ENCODE measurements at places on chromosomes 5 and 9. TPM values are rescaled to one million over a fixed set of nuclear protein-coding genes. Genes with fewer than 3 reads are reported as not detected.

DNA sequence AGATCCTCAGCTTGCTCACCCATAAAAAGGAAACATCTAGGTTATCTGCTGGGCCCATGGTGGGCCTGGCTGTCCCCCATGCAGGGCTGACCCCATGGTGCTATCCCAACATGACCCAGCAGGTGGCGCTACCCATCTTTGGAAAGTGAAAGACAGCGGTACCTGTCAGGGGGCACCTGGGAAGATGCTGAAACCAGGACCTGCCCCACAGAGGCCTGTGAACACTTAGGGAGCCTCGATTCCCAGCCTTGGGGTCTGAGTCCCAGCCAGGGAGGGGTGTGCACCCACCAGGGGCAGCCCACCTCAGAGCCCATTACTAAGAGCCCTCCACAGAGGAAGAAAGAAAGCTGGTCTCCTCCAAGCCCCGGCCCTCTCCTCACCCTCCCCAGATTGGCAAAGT, 46.6 kb upstream of the IPPK start:
- DNase-seq, result peak; percentile 57

The EPB41L4A gene
- 8.3 TPM for total RNA-seq

The ORM2 gene
- total RNA-seq, result not detected

- no peak for DNase-seq
Observed at GRCh38 chr5:30878296-30878695, 315.2 kb upstream of the CDH6 start.

The FAM193B gene
- total RNA-seq, result 14.0 TPM

DNA sequence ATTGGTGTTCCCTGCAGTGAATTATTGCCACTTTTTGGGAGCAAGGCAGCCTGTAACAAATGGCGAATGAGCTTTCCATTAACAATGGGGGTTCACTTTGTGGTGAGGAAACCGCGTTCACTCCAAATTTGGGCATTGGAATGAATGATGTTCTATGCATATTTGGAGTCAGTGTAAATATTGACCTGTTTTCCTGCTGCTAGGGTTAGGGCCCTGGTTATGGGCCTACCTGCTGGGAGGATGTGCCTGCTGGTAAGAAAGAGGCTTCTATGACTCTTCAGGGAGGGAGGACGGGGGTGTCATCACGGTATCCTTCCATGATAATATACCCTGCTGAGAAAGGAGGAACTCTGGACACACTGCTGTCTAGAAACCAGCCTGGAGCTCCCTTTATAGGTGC, 29.0 kb downstream of the C9orf50 start:
- no peak for DNase-seq

DNA sequence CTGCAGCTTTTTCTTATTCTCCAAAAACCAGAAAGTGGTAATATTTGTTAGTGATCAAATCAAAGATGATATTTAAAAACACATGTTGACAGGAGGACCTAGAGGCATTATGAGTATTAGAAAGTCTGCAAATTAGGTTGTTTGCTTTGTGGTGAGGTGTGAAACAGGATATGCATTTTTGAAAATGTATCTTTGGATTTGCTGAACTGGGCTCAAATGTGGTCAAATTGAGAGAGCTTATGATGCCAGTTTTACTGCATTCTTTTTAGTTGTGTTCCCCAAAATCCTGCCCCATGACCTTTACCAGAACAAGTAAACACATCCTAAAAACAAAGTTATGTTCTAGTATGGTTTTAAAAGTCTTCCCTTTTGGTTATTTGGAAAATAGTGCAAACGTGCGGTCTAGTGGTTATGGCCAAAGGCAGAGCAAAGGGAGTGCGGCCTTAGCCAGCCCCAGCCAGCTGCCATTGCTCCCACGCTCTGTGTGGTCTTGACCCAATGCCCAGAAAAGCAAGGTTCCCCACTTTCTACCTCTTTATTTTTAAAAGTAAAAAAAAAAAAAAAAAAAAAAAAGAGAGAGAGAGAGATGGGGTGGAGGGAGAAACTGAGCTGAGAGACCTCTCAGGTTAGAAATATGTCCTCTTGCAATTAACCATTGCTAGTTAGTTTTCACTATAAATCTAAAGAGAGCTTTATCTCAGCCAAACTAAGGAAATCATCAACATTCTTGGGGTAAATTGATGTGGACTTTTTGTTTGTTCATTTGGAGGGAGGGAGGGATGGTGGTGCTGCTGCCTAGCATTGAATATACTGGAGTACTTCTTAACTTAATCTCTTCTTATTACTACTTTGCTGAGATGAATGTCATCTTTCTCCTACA, 176.6 kb downstream of the ARHGAP26 start:
- no peak for DNase-seq

The DEPDC1B gene
- total RNA-seq, result 2.1 TPM

- DNase-seq, result no peak
Observed at GRCh38 chr5:157303667-157304327, 37.9 kb downstream of the CYFIP2 start.

DNA sequence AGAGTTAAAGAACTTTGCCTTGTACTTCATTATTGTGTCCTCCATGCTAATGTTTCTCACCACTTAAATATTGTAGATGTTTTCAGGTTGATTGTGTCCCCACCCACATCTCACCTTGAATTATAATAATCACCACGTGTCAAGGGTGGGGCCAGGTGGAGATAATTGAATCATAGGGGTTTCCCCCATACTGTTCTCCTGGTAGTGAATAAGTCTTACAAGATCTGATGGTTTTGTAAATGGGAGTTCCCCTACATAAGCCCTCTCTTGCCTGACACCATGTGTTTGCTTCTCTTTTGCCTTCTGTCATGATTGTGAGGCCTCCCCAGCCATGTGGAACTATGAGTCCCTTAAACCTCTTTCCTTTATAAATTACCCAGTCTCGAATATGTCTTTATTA, 248.3 kb downstream of the FBXL7 start:
- DNase-seq, result peak; percentile 70

The ROR2 gene
- 0.13 TPM for total RNA-seq

The ALDOB gene
- not detected for total RNA-seq

GRCh38 chr5:178785999-178786398, 55.5 kb upstream of the ZNF354A start:
- peak; percentile 25 for DNase-seq

GRCh38 chr9:116027511-116027910, 126.1 kb upstream of the PAPPA start:
- peak; percentile 72 for DNase-seq

- no peak for DNase-seq
Observed at GRCh38 chr9:124621371-124622328, 114.5 kb upstream of the NR5A1 start.

DNA sequence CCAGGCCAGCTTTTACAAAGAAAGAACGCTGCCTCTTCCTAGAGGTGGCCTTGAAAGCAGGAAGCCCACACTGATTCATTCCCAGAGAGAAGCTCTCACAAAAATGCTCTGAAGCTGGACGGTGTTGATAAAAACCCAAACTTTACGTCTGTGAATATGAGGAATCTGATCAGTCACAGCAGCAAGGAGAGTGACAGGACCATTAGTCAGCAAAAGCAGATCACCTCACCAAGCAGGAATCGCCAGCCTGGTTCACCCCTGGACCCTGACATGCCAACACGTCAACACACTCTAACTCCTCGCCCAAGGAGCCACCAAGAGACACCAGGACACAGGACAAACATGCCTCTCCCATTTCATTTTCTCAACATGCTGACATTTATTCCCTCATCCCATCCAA, 70.6 kb upstream of the ZNF622 start:
- peak; percentile 72 for DNase-seq

Measured in bronchial epithelial cell (primary cell).